ENCODE measurements at places on chromosomes 3 and 15. TPM values are rescaled to one million over a fixed set of nuclear protein-coding genes. Genes with fewer than 3 reads are reported as not detected.

NANOGP8 gene
- not detected for total RNA-seq

CAMK1 gene
- total RNA-seq: 16.6 TPM

TMEM45A gene
- total RNA-seq: 31.6 TPM

SLC28A1 gene
- total RNA-seq: not detected

DISP2 gene
- total RNA-seq: 0.27 TPM
